ENCODE measurements at places on chromosomes 12 and 14.

GRCh38 chr12:59429766-59430165 is 166.1 kb upstream of the SLC16A7 start:
- no peak for DNase-seq

DNA sequence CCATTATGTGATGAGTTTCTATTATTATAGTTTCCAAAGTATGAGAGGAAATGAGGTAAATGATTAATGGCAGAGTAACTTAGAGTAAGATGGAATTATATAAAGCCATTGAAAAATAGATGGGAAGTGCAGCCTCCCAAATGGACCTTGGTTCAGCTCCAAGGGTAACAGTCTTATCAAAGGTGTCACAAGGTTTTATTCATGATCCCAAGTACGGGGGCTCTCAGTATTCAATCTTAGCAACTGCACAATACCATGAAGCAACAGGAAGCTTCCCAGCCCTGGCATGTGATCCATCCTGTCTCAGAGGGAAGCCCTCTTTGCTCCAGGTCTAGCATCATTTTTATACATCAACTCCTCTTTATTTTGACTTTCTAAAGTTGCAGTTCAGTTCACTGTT is 948.2 kb downstream of the GALC start:
- DNase-seq, result no peak

GRCh38 chr12:15544589-15544988 is 222.3 kb downstream of the PTPRO start:
- no peak for DNase-seq

- DNase-seq, result no peak
Measured at GRCh38 chr12:51915951-51916350, 8.6 kb downstream of the ACVRL1 start.

DNA sequence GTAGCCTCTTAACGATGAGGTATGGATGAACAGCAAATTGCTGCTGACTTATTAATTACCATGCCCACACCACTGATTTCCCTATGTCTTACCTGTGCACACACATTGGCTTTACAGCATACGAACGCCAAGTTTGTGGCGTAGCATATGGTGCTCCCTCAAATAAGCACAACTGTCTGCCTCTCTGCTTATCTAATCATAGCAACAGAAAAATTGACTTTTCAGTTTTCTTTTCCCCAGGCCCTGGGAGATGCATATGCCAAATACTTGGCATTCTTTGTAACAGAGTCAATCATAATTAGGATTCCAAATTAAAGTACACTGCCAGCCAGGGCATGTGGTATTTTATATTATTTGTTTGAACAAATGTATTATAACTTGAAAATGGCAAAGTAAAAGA is 625.5 kb downstream of the DIO2 start:
- no peak for DNase-seq

- DNase-seq, result no peak
Measured at GRCh38 chr14:23365036-23365731, at the start of gene EFS. Gene EFS, minus strand, starts transcription at chr14:23365172. Its CDS starts 147 bp downstream, at chr14:23365025.

GRCh38 chr14:87002776-87003175 is 990.2 kb downstream of the GALC start:
- no peak for DNase-seq

DNA sequence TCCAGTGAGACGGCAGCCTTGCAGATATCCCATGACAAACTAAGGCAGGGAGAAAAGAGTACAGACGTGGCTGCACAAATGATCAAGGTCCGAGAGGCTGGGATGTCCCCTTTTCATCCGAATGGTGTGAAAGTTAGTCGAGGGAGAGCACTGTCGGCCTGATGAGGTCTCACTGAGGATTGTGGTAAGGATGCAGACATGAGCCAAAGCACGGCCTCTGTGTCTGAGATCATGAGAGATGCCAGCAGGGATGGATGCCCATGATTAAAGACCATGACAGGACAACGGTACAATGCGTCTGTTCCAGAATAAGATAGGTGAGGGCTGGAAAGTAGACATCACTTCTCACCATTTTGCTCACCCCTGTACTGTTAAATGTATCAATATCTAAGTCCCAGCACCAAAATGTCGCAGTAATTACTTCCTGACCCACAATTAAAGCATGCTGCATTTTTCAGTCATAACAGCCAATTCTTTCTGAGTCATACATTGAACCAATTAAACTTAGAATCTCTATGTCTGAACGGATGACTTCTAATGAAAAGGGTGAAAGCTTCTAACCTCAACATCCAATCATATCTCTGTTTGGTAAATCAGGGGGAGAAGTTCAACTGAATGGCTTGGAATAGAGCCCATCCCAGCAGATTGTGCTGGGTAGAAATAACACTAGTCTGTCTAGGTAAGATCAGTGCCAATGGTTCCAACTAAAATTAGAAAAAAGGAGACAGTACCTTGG is 249.6 kb upstream of the SOX5 start:
- DNase-seq, result no peak

DNA sequence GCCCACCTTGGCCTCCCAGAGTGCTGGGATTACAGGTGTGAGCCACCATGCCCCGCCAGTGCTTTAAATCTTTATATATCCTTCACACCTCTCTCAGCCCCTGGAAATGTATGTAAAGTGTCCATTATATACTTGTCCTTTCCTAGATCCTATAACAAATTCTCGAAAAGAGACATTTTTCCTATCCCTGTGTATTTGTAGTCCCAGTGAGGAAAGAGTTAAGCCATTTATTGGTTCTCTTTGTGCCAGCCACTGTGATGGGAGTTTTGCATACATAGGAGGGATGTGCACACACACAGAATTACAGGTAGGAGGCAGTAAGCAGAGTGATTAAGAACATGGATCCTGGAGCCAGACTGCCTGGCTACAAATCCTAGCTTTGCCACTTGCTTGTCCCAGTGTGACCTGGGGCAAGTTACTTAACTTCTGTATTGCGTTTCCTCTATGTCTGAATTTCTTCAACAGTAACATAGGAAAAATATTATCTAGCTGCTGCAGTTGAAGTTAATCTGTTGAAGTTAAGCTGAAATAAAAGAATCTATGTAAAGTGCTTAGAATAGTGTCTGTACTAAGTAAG is 2.1 kb upstream of the RABGGTA start:
- no peak for DNase-seq

DNA sequence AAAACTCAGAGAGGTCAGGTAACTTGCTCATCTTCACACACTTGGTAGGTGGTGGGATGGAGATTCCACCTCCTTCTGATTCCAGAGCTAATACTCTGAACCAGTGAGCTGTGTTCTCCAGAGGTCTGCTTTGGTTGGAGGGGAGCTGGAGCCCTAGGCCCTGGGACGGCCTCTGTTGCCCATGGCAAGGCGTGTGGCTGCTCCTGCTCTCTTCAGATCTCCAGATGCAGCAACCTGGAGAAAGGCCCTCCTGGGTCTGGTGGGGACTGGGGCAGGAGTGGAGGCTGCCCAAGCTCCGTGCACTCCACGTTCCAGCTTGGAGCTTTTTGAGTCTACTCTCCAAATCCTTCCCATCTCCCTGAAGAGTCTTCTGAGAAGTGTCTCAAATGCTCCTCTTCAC is 10.7 kb downstream of the CCND2 start:
- DNase-seq, result no peak

DNA sequence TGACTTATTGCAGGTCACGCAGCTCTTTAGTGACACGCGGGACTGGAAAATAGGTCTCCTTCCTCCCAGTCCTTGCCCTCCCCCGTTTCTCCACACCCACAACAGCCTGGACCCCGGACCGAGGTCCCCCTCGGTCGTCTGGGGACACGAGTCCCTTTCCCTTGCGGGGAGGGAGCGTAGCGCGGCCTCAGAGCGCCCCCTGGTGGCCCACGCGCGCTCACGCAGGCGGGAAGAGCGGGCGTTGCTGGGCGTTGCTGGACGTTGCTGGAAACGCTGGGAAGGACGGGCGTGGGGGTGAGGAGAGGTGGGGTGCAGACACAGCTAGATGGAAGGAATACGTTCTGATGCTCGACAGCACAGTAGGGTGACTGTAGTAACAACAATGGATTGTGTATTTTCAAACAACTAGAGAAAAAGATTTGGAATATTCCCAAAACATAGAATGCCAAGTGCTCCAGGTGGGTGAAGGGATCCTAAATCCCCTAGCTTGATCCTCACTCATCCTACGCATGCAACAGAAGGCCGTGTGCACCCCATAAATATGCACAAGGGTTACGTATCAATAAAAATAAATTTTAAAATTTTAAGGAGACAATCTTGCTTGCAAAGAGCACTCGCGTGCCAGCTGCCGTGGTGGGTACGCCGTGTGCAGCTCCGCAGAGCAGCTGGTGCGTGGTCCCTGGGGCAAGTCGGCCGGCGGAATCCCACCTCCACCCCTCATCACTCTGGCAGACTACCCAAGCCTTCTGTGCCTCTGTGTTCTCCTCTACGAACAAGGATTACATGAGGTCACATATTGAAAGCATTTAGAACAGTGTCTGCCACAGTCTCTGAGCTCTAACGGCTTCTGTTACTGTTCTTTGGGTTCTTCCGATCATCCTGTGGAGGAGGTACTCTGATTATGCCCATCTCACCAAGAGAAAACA is 87.4 kb downstream of the B4GALNT3 start:
- DNase-seq, result peak; percentile 34

- DNase-seq, result no peak
Measured at GRCh38 chr12:122837306-122838265, 2.3 kb downstream of the HIP1R start.

GRCh38 chr12:44555454-44555853 is 320.7 kb downstream of the NELL2 start:
- no peak for DNase-seq

- peak; percentile 44 for DNase-seq
Measured at GRCh38 chr12:49866859-49867569, 24.1 kb upstream of the BCDIN3D start.

GRCh38 chr12:110670161-110670701 is 18.7 kb downstream of the HVCN1 start:
- DNase-seq, result no peak

- DNase-seq, result peak; percentile 89
Measured at GRCh38 chr14:23555882-23556699, at the start of gene THTPA. Gene THTPA, plus strand, starts transcription at chr14:23556271. Its CDS starts 487 bp downstream, at chr14:23556758.

DNA sequence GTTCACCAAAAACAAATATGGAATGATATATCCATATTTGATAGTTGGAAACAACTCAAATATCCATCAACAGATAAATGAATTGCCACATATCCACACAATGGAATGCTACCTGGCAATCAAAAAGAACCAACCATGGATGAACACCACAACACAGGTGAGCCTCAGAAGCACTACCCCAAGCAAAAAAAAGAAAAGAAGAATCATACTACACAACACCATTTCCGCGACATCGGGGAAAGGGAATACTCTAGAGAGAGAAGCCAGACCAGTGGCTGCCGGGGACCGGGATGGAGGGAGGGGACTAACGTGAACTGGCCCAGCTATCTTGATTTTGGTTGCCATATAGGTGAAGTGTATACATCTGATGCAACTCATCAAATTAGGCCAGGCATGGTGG is 41.4 kb downstream of the SCARB1 start:
- no peak for DNase-seq

- DNase-seq, result no peak
Measured at GRCh38 chr12:116529048-116529447, 30.1 kb upstream of the MAP1LC3B2 start.

DNA sequence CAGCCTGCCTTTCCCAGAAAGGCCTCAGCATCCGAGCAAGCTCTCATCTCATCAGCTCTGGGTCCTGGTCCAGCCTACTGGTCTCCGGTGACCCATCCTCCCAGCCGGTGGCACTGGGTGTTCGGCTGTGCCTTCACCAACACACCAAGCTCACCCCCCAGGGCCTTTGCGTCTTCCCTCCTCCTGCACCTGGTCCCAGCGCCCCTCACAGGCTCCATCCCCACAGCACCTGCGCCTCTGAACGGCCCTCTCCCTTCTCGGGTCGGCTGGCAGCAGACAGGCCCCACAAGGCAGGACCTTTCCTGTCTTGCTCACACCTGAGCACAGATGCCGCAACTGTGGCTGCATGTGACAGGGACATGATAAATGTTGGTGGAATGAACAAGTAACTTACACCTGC is 13.1 kb downstream of the P2RX2 start:
- DNase-seq, result no peak

- no peak for DNase-seq
Measured at GRCh38 chr12:48084066-48084465, 21.8 kb downstream of the SENP1 start.

GRCh38 chr14:33950320-33951182 is at the start of gene EGLN3:
Gene EGLN3, minus strand, starts transcription at chr14:33951074. Its CDS starts 322 bp downstream, at chr14:33950752.
- no peak for DNase-seq

- no peak for DNase-seq
Measured at GRCh38 chr12:96810477-96810876, 96.6 kb upstream of the NEDD1 start.

DNA sequence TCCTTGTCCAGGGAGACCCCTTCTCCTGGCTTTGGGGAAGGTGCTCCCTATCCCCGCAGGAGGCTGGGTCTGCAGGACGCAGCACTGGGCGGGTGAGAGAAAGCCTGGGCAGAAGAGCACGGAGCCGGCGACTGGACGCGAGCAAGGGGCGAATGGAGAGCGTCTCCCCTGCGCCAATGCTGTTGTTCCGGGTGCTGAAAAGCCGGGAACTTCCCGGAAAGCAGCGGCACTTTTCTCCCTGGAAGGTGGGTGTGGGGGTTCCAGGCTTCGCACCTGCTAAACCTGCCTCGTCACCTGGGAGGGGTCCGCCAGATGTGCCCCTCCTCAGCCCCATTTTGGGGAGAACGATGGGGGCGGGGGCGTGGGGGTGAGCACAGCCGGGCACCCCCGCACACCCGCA is 417.1 kb upstream of the TMTC1 start:
- no peak for DNase-seq

- DNase-seq, result no peak
Measured at GRCh38 chr12:159156-159782, 54.7 kb downstream of the SLC6A12 start.

- DNase-seq, result no peak
Measured at GRCh38 chr14:68888025-68888850, 90.9 kb downstream of the ACTN1 start.

- no peak for DNase-seq
Measured at GRCh38 chr12:5078423-5078822, 34.7 kb downstream of the KCNA5 start.

GRCh38 chr14:58060077-58060476 is 91.9 kb downstream of the ARMH4 start:
- DNase-seq, result no peak

DNA sequence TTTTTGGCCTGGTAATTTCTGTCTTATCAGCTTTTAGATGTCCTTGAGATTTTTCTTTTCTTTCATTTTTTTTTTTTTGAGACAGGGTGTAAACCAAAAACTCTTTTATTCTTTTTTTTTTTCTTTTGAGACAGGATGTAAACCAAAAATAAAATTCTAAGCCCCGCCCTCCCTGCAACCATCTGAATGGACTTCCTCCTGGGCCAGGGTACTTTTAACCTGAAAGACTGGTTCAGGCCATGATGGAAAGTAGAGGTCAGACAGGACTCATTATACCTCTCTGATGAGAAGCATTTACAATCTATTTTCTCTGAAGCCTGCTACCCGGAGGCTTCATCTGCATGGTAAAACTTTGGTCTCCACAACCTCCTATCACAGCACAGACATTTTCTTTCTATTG is 33.5 kb upstream of the TCL1B start:
- DNase-seq, result no peak

GRCh38 chr14:96584199-96584906 is 82.2 kb downstream of the PAPOLA start:
- DNase-seq, result no peak

DNA sequence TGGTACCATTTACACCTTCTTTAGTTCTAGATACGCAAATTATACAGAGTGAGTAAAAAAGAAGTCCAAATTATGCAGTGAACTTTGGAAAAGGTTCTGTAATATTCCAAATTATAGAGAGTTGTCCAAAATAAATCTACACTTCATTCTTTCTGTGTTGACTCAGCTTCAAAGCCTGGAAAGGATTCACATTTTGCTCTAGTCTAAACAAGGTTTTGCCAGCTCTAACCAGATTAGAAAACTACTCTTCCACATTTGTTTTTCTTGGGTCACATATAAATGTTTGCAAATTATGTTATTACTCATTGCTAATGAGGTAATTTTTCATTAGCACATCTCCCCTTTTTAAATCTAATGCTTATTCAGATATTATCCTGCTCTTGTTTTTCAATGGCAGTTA is 1562.4 kb upstream of the SEL1L start:
- DNase-seq, result no peak

Data from stimulated activated CD8-positive, alpha-beta memory T cell treated with anti-CD3 and anti-CD28 coated beads, Interleukin-4, amount 100 ng/mL, for 1 hour (primary cell).